A172 (cell line): ENCODE measurements at places on chromosomes 16 and 17.
A peak's percentile ranks its signal among the peaks of the same experiment; 100 is the strongest.

DNA sequence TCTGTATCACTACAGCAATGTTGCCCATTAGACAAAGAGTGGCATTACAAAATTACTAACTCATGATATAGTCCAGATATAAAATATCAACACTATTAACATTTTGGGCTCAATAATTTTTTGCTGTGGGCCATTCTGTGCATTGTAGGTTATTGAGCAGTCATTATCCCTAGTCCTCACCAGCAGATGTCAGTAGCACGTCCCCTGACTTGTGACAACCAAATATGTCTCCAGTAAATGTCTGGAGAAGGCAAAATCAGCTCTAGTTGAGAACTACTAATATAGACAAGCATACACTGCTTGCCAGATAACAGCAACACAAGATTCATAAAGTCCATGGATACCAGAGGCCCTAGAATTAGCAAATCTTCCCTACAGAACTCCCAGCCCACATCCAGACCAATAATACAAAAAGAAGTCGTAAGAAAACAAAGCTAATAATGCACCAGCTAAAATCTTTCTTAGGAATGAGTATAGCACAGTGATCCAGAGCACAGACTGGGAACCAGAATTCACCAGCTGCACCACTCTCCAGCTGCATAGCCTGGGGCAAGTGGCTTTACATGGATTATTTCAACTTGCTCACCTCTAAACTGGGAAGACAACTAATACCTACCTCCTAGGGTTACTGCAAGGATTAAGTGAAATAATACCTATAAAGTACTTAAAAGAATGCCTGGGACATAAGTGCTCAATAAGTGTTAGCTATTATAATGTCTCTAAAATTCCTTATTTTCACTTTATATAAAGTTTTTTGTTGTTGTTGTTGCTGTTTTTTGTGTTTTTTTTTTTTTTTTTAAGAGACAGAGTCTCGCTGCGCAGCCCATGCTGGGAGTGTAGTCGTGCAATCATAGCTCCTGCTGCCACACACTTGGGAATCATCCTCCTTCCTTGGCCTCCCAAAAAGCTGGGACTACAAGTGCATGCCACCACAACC, 23.7 kb downstream of the HELZ start:
- DNase-seq = no peak

GRCh38 chr17:65592125-65592965, 30.9 kb upstream of the AXIN2 start:
- no peak for DNase-seq

DNA sequence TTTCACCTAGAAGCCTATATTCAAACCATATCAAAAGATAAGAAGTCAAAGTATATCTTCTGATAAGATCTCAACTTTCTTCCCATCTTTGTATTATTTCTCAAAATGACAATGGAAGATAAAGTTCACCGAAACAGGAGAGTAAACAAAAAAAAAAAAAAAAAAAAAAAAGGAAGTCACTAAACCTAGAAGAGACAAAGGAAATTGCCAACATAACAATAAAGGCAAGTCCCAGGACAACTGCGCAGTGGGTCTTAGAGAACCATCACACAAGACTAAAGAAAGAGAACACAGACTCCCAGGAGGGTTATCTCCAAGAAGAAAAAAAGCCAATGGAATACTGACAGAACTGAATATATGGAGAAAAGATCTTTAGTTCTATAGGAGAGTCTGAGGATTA, 65.7 kb downstream of the SMURF2 start:
- no peak for DNase-seq

DNA sequence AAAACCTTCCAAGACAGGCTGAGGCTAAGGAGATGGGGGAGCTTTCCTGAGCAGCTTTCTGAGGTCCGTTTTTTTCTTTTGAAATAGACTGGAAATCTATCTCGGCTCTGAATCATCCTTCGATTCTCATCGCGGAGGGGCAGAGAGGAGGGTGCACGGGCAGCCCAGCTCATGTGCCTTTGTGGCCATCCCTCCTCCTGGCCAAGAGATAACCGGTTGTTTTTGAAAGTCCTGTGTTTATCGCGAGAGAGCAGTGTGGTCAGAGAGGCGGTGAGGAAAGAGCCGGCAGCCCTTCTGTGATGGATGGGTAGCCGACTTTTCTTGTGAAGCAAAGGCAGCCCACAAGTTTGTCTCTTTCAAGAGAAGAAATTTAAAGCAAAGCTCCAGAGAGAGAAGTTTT, 191.6 kb downstream of the CCDC182 start:
- peak; percentile 78 for DNase-seq

DNA sequence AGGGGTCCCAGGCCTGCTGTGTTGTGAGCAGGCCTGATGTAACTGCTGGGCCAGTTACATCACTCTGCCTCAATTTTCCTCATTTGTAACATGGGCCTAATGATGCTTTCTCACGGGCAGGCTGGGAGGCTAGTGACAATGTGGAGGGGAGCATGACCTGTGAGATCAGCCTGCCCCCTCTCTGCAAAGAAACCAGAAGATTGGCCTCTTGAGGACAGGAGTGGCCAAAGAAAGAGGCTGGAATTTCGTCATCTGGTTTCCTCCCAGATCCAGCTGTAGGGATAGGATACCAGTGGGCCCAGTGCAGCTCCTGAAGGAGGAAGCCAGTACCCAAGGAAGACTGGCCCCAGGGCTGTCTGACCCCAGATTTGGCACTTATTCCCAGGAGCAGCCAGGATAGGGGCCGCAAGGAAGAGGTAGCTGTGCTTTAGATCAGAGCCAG, 615 bp upstream of the SREBF1 start:
- DNase-seq = peak; percentile 68

GRCh38 chr17:82094931-82095776, 2.9 kb downstream of the FASN start:
- DNase-seq = no peak

DNA sequence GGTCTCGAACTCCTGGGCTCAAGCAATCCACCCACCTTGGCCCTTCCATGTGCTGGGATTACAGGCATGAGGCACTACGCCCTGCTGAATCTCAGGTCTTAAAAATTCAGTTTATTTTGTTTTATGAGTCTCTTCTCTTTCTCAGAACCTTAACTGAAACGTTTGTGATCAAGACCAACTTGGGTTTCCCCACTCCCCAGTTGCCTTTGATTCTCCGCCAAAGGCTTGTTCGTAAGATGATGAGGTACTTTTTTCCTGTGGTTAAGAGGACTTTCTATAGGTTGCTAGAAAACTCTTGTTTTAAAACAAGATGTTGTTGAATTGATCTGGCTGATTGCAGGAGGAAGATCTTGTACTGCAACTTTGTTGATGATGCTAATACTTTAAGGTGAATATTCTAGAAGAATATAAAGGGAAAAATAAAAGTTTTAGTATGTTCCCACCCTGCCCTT, 11.7 kb downstream of the ABCC1 start:
- no peak for DNase-seq

DNA sequence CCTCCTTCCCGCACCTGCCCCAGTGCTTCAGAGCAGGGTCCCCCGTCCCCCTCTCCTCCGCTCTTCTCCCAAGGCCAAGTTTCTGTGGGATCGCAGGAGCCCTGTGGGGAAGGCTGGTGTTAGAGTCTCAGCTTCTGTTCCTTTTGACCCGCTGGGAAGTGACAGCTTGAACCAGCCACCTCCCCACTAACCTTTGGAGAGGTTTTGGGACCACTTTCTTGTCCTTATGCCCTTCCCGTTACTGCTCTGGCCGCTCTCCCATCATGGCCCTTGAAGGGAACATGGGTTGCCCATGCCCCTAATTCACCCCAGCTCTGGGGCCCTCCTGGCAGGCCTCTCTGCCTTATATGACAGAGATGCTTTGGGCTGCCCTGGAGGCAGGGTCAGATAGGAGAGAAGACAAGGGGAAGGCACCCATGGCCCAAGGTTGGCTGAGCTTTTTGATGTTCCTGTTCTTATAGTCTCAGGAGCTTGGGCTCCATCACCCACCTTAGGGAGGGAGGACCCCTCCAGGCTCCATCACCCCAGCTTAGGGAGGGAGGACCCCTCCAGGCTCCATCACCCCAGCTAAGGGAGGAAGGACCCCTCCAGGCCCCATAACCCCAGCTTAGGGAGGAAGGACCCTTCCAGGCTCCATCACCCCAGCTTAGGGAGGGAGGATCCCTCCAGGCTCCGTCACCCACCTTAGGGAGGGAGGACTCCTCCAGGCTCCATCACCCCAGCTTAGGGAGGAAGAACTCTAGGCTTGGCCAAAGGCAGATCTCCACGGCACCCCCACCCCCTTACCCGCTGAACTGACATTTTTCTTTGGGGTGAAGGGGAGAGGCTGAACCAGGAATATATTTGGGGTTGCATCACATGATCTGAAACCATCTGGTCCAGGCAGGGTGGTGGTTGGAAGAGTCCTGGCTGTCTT, 45.0 kb downstream of the NT5M start:
- DNase-seq = no peak

GRCh38 chr17:61757168-61757567, 106.2 kb downstream of the BRIP1 start:
- DNase-seq = no peak

DNA sequence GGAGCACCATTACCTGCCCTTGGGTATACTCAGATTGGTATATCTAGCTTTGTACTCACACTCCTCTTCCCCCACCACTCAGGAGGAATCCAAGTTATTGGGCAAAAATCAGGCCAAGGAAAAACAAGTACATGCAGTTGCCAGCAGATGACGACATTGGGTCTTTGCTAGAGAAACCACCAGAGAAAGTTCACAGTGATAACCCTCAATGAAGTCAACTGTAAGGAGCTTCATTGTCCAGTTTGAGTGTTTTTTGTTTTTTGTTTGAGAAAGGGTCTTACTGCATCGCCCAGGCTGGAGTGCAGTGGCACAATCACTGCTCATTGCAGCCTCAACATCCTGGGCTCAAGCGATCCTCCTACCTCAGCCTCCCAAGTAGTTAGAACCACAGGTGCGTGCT, 34.6 kb upstream of the TOX3 start:
- DNase-seq = no peak

GRCh38 chr16:56387396-56387795, 37.9 kb downstream of the AMFR start:
- DNase-seq = no peak

DNA sequence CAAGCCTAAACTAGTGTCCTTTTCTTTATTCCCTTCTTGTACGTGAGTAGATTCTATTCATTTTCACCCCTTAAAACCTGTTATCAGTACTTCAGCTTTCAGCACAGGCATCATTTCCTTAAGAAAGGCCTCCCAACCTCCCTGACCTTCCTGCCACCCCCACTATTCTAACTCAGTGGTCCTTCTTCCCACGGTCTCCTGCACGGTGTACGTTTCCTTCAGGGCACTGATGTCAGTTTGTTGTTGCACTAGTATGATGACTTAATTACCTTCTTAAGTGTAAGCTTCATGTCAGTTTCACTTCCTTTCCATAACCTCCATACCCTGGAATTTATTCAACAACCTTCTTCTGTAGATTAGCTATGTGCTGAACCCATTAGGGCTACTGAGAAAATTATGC, 484.2 kb downstream of the HS3ST4 start:
- no peak for DNase-seq

- peak; percentile 75 for DNase-seq
Observed at GRCh38 chr16:81431554-81432353, 12.9 kb upstream of the CMIP start.

DNA sequence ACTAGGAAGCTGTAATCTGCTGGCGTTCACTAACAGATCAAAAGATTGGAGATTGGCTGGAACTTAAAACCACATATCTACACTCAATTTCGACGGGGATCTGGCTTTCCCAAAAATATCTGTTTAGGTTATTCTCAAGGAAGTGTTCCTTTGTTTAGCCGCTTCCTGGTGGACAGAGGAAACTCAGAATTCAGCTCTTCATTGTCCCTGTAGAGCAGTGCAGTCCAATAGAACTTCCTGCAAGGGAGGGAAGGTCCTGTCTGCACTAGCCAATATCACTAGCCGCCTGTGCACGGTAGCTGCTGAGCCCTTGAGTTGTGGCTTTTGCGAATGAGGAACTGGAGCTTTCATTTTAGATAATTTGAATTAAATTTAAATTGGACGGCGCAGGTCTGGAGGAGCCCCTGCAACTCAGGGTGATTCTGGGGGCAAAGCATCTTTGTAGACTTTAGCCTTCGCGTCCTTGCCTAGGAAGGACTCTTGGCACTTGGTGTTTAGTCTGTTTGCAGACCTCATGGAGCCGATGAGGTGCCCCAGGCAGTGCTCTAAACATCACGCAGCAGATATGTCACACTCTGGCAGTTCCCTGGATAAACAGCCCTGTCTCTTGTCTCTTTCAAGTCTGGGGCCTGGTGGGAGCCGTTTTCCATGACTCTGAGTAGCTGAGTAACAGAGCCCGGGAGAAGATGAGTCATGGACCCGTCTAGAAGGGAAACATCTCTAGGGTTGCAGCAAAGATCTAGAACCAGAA, 122.2 kb downstream of the CCDC182 start:
- DNase-seq = peak; percentile 70

DNA sequence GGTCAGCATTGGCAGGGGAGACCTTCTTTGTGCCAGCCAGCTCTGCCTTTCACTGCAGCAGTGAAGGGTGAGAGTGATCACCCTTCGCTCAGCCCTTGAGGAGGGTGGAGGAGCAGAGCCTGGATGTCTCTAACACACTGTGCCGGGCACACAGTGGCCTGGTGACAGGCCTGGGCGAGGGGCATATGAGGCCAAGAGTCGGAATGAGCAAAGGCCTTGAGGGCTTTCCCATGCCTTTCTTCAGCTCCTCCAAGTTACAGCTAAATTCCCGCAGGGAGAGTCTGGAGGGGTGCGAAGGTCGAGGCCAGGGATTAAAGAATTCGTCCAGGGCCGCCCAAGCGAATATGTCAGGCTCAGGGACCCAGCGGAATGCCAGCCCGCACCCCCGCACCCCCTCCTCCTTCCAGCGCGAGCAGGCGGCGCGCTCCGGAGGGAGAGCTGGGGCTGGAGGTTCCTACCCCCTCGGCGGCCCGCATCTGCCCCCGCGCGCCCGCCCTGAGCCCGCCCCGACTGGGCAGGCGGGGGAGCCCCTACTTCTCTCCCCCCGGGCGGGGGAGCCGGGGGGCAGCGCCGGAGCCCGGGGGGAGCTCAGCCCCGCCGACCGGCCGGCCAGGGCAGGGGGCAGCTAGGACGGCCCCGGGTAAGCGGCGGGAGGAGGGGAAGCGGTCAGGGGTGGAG, at the start of gene RASL10B:
RASL10B (plus strand) TSS at position 401 of the 678 bp plus-strand sequence. CDS start 3,546 bp downstream, outside the sequence.
- no peak for DNase-seq
